ENCODE measurements at places on chromosomes 13 and 19.

- no peak for DNase-seq
These were observed 2.8 kb upstream of the KCNN1 start for GRCh38 chr19:17963936-17964691.

DNA sequence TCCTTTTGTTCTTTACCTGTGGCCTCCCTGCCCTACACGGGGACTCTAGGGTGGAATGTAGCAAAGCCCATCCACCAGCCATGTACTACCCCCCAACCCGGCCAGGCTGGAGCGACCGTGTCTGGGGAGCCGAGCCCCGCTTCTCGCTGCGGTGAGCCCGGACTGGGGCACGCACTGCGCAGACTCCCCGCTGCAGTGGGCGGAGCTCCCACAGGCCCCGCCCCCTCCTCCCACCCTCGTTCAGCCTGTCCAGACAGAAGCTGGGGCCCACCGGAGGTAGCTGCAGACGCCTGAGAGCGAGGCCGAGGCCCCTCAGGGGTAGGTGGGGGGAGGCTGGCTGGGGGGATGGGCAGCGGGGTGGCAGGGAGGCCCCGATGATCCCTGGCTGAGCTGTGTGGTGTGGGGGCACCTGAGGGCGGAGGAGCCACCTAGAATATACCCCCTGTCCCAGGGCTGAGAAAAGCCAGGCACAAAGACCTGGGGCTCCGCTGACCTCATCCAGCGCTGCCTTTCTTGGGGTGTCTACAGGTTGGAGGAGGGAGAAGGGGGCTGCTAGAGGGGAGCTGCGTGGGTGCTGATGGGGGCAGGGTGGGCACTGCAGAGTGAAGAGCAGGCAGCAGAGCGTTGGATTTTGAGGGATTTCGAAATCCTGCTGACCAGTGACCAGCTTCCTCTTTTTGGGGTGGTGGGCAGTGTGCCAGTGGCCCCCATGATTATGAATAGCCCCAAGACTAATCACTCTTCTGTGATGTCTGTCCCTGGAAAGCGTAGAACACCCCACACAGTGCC lies 17.3 kb downstream of the PLD3 start:
- DNase-seq, result no peak

- no peak for DNase-seq
These were observed 65.5 kb downstream of the TBC1D4 start for GRCh38 chr13:75416327-75417011.

- no peak for DNase-seq
These were observed at the start of gene GPR18 for GRCh38 chr13:99258210-99258860. Gene GPR18, minus strand, starts transcription at chr13:99258379. Its CDS starts 2,507 bp downstream, at chr13:99255872.

GRCh38 chr19:52981329-52981728 lies 18.6 kb upstream of the ZNF816 start:
- no peak for DNase-seq

DNA sequence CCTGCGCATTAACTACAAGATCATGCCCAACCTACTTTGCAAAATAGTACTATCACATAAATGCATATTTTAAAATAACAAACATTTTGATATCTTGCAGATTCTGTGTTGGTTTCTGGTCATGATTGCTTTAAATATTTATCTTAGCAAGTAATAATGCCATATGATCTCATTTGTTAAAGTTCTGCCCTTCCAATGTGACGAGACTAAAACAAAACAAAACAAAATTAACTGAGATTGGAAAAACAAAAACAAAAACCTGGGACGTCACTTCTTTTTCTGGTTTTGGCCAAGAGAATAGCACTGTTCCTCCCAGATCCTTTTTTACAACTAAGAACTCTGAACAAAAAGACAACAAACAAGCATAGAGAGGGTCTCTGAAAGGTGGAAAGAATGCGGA lies 436.3 kb downstream of the DACH1 start:
- no peak for DNase-seq

DNA sequence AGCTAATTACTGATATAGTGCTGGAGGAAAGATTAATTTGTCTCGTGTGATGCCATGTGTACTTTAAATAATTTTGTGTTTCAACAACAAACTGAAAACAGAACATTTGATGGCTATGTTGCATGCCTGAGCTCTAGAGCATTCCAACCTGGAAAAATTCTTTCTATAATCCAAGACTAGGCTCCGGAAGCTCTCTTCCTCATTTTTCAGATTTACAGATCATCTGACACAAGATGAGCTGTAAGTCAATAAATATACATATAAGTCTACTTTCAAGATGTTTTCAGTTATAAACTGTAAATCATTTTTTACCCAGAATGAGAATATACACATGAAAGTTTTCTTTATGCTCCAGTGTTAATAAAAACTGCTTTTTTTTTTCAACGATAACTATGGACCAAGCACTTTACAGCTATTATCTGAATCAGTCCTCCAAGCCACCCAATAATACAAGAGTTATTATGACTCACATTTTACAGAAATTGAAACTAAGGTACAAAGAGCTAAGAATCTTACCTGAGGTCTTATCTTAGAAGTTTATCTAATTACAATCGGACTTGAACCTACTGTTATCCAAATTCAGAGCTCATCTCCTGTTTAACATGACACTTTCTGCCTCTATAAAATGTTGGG lies 6.4 kb upstream of the FOXO1 start:
- no peak for DNase-seq

GRCh38 chr19:58274771-58275201 lies 4.0 kb upstream of the ZNF8 start:
- no peak for DNase-seq

Data from GDM1 (cell line).